ENCODE measurements at places on chromosomes 7 and 10. TPM values are rescaled to one million over a fixed set of nuclear protein-coding genes. Genes with fewer than 3 reads are reported as not detected.

- DNase-seq: no peak
These were observed 61.8 kb upstream of the IL6 start for GRCh38 chr7:22664988-22665798.

DNA sequence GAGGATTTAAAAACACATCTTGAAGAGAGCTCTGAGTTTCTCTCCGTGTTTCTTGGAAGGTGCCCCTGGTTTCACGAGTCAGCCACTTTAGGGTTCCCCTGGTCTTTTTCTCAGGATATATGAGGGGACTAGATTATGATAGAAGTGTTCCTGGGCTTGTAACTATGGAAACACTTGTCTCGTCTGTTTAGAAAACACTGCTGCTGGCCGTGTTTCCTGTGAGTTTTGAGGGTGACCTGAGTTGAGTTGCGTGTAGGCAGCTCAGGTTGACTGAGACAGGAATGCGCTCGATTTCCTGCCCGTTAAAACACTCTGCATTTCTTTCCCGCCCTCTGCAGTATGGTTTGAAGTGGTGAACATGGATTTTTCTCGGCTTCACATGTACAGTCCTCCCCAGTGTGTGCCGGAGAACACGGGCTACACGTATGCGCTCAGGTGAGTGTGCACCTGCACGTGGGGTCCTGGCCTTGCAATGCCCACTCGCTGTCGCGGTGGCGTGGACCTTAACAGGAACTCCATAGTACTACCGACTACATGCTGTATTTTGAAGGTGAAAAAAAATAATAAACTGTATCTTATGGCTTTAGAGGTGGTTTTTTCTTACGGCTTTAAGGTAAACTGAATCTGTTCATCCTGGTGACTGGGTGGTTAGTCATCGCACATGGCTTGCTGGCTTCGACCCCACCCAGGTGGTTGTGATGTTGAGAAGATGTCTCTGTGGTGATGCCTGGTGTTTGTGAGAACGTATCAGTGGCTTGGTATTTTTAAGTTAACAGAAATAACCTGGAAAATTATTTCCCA lies at the start of gene SUN1:
TSS of gene SUN1 (plus strand) at position 310 of the 801 bp plus-strand sequence. CDS start at position 359, 49 bp downstream.
- DNase-seq: peak; percentile 63

GRCh38 chr10:75470901-75471300 lies 39.5 kb downstream of the LRMDA start:
- peak; percentile 24 for DNase-seq

The ERCC6 gene
- 6.2 TPM for polyA plus RNA-seq

DNA sequence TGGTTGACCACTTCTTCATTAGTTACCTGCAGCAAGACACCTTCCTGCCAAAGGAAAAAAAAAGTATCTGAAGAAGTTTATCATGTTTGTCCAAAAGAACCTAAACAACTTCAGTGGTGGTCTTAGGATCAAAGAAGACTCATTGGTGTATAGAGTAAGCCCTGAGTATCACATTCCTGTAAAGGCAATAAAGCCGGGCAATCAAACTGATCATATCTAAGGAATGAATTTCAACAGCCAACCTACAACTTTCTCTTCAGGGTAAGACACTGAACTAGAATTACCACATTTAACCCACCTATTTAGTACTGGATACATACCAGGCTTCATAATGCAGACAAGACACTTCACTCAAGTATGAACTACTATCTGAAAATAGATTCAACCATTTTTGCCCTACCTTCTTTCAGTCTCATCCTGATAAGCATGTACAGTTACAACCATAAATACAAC lies 10.1 kb downstream of the HNRNPA2B1 start:
- DNase-seq: no peak

The HMX2 gene
- polyA plus RNA-seq: not detected

The ASIC3 gene
- polyA plus RNA-seq: 0.07 TPM

GRCh38 chr10:2014541-2014940 lies 277.2 kb upstream of the ADARB2 start:
- no peak for DNase-seq

The CLDN3 gene
- not detected for polyA plus RNA-seq

DNA sequence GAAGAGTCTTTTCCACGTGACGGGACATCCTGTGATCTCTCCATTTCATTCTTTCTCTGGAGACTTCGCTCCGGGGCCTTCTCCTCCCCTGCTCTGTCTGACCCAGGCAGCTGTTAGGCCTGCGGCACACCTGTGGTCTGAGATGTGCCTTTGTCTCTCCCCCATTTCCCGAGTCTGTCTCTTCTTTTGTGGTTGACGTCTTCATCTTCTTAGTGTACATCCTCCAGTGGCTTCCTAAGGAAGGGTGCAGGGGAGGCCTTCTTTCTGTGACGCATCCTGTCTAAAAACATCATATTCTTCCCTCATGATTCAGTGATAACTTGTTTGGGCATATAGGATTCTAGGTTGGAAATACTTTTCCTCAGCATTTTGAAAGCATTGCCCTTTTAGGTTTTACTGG lies 17.2 kb upstream of the ATP6V0E2 start:
- no peak for DNase-seq

DNA sequence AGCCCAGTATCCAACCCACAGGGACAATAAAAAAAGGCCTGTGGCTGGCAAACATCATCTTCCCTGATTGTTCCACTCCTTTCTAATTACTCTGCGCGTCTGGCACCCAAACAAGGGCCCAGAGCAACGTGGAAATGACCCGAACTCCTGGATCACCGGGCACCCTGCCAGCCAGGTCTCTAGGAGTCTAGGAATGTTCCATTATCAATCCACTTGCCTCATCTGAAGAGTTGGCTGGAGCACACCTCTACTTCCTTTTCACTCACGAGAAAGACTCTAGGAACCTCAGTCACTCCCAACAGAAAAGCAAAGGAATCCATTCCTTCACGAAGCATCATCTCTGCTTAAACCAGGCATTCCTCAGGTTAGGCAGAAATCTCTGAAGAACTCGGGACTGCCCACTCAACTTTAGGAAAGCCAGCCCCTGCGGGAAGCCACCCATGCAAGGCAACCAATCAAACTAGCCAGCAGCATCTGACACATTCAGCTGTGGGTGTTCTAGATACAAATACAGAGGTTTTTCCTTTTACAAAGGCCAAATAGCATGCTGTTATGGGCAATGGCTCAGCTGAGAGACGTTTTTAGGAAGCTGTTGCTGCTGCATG lies 37.7 kb downstream of the ATXN7L1 start:
- no peak for DNase-seq

DNA sequence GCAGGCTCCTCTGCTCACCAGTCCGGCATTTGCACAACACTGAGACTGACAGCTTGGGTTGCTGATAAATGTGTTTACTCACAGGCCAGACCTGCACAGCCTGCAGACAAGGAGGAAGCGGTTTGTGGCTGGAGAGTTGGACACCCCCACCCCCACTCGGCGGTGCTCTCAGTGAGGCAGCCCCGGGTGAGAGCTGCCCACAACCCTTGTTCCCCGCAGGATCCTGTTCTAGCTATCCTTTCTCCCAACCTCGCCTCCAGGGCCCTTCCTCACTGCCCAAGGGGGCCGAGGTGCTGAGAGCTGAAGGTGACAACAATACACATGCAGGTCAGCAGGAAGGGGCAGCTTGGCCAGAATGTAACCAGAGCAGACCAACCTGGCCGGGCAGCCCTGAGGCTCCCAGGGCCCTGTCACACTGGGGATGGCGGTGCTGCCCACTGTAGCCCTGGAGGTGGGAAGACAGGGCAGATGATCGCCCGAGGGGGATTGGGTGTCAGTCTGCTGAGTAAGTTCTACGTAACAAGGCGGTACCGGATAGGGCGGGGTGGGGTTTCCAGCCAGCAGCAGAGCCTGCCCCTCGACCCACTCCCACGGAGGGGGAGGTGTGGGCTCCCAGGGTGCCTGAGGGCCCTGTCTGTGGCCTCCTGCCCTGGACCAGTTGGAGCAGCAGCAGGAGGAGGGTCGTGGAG lies 2.1 kb upstream of the ADAM8 start:
- DNase-seq: peak; percentile 81

The ARHGAP21 gene
- 105 TPM for polyA plus RNA-seq

The AMZ1 gene
- 0.26 TPM for polyA plus RNA-seq

DNA sequence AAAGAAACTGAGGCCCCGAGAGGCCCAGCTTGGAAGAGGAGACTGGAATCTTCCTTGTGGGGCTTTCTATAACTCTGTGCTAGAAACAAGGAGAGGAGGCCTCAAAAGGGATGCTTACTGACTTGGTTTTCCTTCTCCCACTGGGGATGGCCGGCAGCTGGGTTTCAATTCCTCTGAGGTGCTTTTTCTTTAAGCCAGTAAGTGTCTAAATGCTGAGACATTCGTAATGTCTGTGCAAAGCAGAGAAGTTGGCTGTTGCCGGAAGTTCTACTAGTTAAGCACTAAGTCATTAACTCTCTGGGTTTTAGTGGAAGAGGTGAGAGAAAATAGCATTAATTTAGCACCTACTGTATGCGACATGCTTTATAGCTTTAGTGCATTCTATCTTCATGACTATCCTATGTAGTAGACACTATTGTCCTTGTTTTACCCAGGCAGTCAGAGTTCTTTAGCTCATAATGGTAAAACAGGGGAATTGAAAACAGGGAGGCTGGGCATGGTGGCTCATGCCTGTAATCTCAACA lies 135.2 kb downstream of the RGS10 start:
- DNase-seq: no peak

The FOXI2 gene
- polyA plus RNA-seq: not detected

- DNase-seq: no peak
These were observed 34.9 kb downstream of the LDB3 start for GRCh38 chr10:86703176-86703575.

The SPDYE5 gene
- not detected for polyA plus RNA-seq

The NME8 gene
- not detected for polyA plus RNA-seq

The LEP gene
- 0.36 TPM for polyA plus RNA-seq

- no peak for DNase-seq
These were observed 34.0 kb downstream of the PODXL start for GRCh38 chr7:131522325-131522930.

DNA sequence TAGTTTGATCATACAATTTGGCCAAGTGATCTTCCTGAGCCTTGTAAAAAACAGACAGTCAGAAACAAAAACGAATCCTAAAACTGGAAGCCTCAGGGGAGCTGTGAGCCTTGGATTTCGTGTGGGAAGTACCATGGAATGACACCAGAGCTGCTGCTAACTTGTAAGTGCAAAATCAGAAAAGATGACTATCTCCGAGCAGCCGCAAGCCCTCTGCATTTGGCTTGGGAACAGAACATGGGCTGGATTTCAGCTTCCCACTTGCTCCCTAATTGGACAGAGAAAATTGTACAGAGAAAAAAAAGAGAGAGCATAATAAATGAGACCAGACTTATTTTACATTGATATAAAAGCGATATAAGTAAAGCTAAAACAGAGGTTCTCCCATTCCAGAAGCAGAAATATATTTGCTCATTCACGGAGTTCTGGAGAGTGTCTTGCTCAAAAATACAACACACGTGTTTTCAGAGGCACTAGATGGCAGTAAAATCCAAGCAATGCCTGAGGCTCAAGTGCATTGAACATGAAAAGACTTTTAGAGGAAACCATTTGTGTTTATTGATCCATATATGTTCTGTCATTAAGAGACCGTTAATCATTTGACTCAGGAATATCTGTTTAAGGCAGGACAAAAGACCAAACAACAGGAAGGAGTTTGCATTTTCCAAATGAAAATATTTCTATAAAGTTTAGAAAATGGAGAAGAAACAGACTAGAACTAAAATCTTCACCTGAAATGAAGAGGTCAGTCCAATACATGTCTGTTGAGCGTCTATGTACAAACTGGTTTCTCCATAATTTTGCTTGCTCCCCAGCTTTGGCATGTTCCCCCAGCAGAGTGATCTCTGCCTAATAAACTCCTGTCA lies 78.3 kb upstream of the SLC26A5 start:
- DNase-seq: peak; percentile 37

DNA sequence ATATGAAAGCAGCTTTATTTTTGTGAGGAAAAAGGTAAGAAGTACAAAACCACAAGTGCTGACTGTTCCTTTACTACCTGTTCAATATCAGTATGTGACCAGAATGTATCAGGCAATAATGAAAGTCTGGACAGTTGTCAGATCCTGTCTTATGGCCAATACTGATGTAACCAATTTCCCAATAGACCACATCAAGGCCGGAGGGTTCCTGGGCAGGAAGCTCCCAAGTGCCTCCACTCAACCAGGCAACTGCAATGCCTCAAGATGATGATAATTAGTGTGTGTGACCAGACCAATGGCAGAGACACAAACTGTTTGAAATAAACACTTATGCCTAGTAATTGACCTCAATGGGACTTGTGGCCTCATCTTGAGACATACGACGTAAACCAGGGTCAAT lies 149.4 kb upstream of the ASAH2 start:
- DNase-seq: no peak

The CYP2C9 gene
- not detected for polyA plus RNA-seq

DNA sequence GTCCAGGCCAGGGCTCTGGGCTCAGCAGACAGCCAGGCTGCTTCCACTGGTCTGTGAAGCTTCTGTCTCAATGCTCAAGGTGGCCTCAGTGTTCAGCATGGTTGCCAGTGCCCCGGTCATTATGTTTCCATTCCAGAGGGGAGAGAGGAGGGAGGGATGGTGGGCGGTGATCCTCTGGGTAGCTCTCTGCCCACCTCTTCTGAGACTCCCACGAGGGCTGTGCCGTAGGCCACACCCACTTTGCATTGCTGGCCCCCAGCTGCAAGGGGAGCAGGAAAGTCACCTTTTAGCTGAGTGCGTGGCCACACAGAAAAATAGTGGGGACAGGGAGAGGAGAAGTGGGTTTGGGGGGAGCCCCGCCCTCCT lies 42.5 kb downstream of the FOXK1 start:
- DNase-seq: peak; percentile 32

GRCh38 chr7:44398511-44398911 lies 73.1 kb upstream of the CAMK2B start:
- DNase-seq: no peak

The CYP3A5 gene
- 1.9 TPM for polyA plus RNA-seq

The ASB4 gene
- polyA plus RNA-seq: not detected

DNA sequence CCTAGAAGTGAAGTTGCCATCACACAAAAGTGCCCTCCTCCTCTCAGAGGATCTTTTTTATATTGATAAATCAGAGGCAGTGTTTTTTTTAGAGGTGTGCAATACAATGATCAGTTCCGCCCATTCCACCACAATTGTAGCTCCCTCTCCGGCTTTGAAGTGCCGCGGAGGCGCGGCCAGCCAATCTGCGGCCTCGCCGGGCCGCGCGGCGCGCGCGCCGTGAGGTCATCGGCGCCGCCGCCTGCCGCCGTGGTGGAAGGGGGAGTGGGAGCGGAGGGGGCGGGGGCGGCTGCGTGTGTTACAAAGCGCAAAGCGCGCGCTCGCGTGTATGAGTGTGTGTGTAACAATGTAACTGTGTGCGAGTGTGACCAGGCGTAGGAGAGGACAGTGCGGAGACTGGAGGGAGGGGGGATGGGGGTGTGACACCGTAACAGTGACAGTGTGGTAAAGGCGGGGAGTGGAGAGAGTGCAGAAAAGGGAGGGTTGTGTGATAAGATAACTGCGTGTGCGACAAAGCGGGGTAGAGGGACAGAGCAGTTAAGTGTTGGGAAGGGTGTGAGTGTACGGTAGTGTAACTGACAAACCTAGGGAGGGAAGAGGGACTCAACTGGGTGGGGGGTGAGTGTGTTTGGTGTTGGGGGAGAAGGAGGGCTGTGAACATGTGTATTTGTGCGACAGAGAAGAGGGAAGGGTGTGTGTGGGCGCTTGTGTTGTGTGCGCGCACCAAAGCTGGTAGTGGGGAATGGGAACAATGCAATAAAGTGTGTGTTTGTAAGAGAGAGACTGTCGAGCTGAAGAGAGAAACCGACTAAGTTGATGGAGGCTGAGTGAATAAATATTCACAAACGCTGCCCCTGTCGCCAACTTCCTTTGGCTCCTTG lies at the start of gene SP8:
TSS of gene SP8 (minus strand) at position 108 of the 881 bp plus-strand sequence. CDS start at position 20, 88 bp downstream.
- DNase-seq: peak; percentile 48

GRCh38 chr10:11687357-11687771 lies 54.8 kb upstream of the ECHDC3 start:
- peak; percentile 51 for DNase-seq

- peak; percentile 48 for DNase-seq
These were observed 41.5 kb downstream of the MINPP1 start for GRCh38 chr10:87546210-87546609.

GRCh38 chr10:123009105-123009820 lies 457 bp downstream of the ACADSB start:
- peak; percentile 6 for DNase-seq

All from fibroblast of lung (primary cell).